Glutamatergic neuron (in vitro differentiated cells): ENCODE measurements at places on chromosomes 12 and 14.
A peak's percentile ranks its signal among the peaks of the same experiment; 100 is the strongest.

DNA sequence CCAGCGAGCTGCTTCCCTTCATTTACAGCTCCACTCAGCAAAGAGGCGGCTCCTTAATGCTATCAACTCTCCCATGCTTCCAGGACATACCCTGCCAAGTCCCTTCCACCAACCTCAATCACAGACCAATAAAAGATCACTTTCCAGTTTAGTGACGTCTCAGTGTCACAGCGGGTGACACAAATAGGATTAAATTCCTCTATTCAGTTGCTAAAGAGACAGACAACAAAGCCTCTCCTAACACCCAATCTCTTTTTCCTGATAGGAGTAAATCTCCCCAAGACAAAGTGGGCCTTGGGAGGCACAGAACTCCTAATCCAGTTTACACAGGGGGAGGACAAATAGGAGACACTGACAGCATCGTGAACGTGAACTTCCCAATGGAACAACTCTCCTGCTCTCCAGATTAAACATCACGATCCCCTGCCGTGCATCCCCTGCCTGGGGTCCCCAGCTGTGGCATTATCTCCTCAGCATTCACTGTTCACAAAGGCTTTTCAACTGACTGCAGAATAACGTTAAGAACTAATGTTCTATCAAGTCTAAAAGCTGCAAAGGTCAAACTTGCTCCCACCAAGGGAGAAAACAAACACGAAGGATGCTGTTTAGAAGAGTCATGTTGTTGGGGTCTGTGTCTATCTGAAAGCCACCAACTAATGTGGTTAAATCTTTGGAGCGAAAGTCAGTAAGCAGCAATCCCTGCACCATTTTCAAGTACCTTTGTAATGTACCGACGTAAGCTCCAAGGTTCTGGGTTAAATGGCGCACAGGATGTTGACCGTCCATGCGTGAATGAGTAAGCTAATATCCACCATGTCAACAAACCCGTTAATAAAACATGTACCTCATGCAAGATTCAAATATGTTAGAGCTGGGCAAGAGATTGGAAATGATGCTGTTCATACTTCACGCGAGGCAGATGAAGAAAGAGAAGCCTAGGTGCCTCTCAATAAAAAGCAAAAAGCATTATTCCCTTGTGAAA is 31.5 kb downstream of the TMEM132D start:
- no peak for DNase-seq

- peak; percentile 96 for DNase-seq
These were observed 338.3 kb downstream of the EMP1 start for GRCh38 chr12:13534645-13535398.

GRCh38 chr14:74459976-74460375 is 33.1 kb downstream of the NPC2 start:
- no peak for DNase-seq

DNA sequence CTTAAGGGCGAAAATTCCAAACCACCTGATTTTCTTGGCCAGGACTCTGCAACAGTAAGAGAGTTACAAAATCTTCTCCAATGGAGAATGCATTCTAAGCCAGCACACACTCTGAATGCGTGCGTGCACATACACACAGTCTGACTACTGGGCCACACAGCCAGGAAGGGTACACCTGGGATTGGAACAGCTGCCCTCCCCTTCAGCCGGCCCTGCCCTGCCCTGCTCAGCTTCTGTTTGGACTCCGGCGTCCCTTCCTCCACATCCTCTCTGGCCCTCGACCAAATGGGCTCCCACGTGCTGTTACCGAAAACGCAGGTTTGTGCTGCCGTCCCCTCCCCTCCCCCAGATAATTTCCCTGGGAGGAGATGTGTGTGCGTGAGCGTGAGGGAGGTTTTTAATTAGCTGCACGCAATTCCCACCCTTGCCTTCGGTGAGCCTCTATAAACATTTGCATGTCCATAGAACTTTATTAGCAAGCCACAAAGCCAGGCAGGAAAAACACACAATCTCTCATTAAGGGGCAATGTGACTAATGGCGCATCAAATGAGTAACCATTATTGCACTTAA is 43.0 kb downstream of the CCNK start:
- DNase-seq: peak; percentile 18

- DNase-seq: no peak
These were observed 30.2 kb downstream of the CLMN start for GRCh38 chr14:95289323-95290010.

GRCh38 chr12:122345042-122345441 is 77.4 kb downstream of the CLIP1 start:
- no peak for DNase-seq

- DNase-seq: no peak
These were observed 2.7 kb downstream of the BAG5 start for GRCh38 chr14:103559766-103560165.
